ENCODE measurements at places on chromosomes 5 and 9.

DNA sequence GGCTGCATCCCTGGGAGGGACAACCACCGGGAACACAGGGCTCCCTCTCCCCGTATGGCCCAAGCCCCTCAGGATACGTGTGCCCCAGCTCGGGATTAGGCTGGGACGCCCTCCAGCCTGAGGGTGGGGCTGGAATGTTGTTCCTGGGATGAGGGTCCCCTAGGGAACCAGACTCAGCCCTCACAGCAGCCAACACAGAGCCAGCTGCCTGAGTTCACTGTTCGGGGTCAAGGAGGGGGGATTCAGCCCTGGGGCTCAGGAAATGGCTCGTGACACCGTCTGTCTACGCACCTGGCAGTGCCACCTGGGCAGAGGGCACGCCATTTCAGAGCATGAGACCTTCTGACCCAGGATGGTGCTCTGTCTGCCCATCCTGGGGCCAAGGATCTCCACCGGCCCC lies 8.9 kb downstream of the RNF44 start:
- DNase-seq = no peak

GRCh38 chr5:55864606-55865541 lies 13.7 kb downstream of the IL31RA start:
- no peak for DNase-seq

DNA sequence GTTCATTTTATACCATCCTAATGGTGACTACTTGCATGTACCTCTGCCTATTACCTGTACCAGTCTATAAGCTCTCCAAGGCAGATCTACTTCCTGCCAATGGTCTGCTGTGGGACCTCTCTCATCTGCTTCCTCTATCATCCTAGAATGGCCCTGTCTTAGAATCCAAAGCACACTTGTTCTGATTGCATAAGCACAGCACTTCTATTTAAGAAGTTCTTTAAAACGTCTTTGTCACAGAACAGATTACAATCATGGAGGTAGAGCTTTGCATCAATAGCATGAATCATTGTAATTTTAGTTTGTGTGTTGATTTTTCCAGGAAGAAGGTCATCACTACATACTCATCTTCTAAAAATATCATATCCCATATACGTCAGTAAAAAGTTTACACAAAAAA lies 131.8 kb upstream of the ACOT12 start:
- no peak for DNase-seq

DNA sequence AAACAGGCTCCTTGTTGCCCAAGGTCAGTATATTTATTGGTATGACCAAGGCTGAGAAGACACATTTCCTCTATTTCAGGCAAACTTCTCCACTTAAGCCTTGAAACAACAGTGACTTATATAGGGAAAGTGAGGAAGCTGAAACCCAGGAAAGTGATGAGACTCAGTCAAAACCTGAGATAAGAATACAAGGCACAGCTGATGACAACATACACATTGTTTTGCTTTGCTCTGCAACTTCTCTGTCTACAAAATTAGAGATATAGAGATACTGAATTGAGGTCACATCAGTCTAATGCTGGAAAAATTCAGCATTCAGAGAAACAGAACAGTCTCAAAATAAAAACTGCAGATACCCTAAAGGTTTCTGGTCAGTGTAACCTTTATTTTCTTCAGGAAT lies 586.1 kb downstream of the DNAH5 start:
- DNase-seq = no peak

GRCh38 chr5:53170746-53171349 lies 61.3 kb upstream of the MOCS2 start:
- DNase-seq = no peak
